ENCODE measurements at places on chromosomes 5 and 9.

DNA sequence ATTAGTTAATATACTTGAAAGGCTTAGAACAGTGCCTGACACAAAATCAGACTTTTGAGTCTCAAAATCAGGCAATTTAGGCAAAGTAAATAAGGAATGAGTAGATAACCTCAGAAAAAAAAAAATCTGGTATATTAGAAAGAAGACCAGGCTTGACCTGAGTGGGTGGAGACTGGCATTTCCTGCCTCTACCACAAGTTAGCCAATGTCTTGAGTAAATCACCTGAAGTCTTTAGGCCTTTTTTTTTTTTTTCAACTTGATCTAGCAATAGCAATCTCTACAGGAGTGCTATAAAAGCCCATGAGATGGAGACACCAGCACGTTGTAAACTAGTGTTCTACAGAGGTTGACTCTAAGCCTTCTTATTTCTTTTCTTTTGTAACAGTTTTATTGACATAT, 104.2 kb upstream of the RASEF start:
- no peak for DNase-seq

DNA sequence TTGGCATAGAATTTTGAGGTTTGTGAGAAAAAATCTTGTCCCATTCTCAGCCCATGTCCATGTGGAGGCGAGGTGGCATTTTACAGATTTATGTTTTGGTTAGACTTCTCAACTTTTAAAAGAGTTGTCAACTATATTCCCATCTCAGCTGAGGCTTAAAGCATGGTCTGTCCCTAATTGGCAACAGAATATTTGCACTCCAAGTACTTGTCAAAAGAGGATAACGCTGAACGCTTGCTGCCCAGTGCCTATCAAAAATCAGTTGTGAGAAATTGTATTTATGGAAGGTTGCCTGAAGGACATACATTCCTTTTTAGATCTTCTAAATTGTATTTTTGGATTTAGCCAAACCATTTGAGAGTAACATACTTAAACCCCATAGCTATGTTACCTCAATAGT, 202.0 kb downstream of the SLF1 start:
- DNase-seq = no peak

- no peak for DNase-seq
Observed at GRCh38 chr5:112921026-112921832, 798 bp downstream of the REEP5 start.

DNA sequence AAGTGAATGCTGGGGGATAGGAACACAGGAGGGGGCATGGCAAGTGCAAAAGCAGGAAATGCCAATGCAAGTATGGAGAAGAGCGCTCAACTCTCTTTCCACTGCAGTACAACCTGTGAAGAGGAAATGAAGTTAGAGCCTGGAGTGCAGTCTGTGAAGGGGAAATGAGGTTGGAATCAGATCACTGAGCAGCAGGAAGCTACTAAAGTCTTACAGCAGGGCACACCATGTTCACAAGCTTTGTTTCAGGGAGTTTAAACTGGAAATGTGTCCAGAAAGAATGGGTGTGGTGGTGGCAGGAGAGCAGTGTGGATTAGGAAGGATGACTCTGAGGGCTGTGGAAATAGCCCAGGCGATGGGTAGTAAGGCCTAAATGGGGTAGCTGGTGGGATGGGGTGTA, 15.4 kb downstream of the ARHGEF37 start:
- DNase-seq = no peak

- no peak for DNase-seq
Observed at GRCh38 chr5:1520791-1521453, 2.8 kb downstream of the LPCAT1 start.

GRCh38 chr5:149855366-149855765, 89.2 kb downstream of the PDE6A start:
- no peak for DNase-seq

DNA sequence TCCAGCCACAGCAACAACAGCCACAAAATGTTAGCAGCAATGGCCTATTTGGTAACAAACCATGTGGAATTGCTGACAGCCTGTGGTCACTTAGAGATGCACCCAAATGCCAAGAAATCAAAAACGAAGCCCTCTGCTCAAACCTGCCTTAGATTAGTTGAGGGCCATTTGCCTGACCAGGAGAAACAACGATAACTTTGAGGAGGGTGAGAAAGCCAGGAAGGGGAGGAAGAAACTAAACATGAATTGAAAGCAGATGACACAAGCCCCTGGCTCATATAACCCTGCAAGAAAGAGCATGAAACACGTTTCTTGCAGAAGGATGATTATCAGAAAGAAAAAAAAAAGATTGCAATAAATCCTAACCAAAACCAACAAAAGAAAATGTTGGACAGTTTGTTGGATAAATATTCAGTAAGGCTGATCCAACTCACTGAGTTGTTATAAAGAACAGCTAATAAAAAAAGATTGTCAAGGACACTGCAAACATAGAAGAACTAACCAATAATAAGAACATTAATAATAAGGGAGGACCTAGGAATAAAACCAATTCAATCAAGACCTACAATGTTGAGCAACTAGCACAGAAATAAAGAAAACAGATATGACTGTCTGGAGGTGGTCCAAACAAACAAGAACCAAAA, 140.5 kb upstream of the SLC30A5 start:
- no peak for DNase-seq

- DNase-seq = no peak
Observed at GRCh38 chr9:90070469-90070868, 465.7 kb downstream of the GADD45G start.

GRCh38 chr5:80357671-80358070, 37.9 kb downstream of the SPZ1 start:
- no peak for DNase-seq

DNA sequence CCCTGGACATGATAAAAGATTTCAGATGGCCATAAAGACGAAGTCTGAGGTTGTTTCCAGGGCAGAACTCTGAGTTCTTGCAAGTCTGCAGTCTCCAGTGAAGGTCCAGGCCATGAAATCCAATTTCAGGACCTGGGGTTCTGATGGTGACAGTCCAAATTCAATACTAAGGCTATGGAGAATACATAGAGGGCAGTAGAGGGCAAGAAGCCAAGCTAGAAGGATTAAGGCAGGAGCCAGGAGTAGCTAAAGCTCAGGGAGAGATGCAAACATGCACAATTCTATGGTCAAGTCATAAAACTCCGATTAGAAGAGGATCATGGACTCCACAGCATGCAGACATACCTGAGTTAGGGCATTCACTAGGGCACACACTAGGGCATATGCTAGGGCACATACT, 11.4 kb downstream of the SLIT3 start:
- DNase-seq = no peak

DNA sequence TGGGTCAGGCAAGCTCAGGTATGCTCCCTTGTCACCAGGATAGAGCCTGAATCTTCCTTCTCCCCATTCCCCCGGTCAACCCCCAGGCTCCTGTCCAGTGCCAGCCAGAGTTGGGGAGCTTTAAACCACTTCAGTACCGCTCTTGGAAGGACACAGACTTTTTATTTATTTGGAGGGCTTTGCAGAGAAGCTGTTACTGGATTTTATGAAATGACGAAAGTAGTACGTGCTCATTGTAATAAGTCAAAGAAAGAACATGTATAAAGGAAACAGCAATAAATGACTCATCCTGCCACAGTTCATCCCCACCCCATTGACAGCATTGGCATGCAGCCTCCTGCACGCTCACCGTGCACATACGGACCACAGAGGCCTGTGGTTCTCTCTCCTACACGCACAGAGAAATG, 230.3 kb downstream of the AUH start:
- DNase-seq = peak; percentile 79

GRCh38 chr9:21592063-21592338, 109.9 kb upstream of the IFNE start:
- no peak for DNase-seq

DNA sequence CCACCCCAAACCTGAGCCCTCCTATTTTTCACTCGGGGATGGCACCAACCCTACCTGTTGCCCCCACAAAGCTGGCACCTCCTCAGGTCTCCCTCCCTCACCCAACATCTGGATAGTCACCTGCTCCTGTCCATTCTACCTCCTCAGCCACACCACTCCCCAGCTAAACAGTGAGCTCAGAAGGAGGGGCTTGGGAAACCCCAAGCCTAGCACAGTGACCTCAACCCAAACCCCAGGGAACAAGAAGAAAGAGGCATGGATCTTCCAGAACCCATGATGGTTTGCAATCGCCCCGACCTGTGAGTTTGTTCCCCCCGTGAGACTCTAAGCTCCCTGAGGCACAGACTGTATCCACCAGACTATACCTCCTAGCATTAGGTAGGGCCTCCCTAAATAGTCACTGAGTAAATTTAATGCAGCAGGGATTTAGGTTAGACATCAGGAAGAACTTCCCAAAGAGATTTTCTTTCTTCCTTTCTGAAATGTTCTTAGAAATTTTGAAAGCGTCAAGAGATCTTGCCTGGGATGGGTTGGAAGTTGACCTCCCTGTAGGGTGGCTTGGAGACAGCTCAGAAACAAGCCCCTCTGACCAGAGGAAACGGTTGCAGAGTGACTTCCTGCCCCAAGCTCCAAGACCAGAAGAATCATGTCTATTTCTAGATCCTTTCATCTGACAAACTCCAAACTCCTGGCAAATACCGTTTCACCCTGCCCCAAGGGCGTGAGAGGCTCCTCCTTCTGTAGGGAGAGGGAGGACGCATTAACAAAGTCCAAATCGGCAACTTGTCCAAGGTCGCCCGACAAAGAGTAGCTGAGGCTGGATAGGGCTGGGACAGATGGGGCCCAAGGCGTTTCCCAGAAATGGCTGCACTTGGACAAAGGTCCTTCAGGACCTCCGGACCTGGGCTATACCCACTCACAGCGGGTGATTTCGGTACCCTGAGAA, 4.1 kb downstream of the FIBCD1 start:
- DNase-seq = no peak

DNA sequence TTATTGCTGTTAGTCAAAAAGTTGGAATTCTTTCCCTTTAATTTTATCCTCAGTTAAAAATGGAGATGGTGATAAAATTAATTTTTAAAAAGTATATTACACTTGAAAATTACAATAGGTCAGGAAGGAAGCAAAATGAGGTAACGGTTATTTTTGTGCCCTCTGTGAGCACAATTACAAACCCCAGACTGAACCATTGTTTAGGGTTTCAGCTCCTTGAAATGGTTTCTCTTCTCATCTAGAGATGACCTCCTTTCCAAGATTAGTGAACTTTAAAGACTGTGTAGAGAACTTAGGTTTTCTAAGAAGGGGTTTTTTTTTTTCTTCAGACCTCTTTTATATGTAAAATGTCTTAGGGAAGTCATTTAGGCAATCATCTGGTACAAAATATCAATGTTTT, 126.2 kb upstream of the CHD1 start:
- DNase-seq = no peak

GRCh38 chr5:39394946-39395345, 29.8 kb downstream of the DAB2 start:
- peak; percentile 79 for DNase-seq

- no peak for DNase-seq
Observed at GRCh38 chr9:17938035-17938655, 359.3 kb downstream of the SH3GL2 start.
